Neuronal stem cell (in vitro differentiated cells): ENCODE measurements at places on chromosomes 2 and 18.

DNA sequence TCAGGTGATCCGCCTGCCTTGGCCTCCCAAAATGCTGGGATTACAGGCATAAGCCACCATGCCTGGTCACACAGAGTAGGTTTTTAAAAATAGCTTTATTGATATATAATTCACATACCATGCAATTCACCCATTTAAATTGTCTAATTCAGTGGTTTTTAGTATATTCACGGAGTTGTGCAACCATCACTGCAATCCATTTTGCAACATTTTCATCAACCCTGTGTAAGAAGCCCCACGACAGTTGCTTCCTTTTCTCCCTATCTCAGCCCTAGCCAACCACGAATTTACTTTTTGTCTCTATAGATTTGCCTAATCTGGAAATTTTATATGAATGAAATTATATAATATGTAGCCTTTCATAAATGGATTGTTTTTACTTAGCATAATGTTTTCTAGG, 266.4 kb downstream of the NAPG start:
- no peak for DNase-seq

GRCh38 chr2:148877403-148877740, 2.3 kb downstream of the KIF5C start:
- DNase-seq: no peak

GRCh38 chr2:19320813-19321212, 37.6 kb downstream of the OSR1 start:
- DNase-seq: no peak

DNA sequence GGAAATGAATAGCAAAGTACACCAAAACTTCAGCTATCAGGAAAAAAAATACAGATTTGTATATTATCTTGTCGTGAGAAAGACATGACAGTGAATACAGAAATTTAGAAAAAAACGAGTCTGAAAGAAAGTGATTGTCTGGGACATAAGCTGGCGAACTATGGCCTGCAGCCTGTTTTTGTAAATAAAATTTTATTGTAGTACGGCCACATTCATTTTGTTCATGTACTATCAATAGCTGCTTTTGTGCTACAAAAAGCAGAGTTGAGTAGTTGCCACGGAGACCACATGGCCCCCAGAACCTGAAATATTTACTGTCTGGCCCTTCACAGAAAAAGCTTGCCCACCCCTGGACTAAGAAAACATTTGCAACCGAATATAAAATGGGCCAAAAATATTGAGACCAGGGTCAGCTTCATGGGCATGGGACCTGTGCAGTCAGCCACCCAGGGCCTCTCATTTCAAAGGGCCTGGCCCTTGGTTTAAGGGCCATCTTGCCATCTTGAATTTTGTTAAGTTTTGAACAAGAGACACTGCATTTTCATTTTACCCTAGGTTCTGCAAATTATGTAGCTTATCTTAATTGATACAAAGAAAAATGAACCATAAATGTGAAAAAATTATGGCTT, 17.9 kb downstream of the ANTXR1 start:
- no peak for DNase-seq

DNA sequence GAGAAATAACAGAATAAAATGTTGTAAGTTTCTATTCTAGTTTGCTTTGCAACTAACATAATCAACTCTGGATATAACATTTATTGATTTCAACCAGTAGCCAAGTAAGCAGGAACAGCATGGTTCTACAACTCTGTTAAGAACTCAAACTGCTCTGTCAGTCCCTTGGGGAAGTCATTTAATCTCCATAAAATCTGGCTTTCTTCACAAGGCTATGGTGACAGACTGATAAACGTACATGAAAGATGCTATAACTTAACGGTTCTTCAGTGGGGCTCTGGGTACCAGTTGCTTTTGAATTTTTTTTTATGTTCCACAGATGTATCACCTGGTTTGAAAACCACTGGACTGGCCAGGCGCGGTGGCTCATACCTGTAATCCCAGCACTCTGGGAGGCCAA, 10.3 kb downstream of the PSME4 start:
- DNase-seq: no peak

GRCh38 chr18:23106575-23106974, 28.7 kb upstream of the CABLES1 start:
- DNase-seq: no peak

DNA sequence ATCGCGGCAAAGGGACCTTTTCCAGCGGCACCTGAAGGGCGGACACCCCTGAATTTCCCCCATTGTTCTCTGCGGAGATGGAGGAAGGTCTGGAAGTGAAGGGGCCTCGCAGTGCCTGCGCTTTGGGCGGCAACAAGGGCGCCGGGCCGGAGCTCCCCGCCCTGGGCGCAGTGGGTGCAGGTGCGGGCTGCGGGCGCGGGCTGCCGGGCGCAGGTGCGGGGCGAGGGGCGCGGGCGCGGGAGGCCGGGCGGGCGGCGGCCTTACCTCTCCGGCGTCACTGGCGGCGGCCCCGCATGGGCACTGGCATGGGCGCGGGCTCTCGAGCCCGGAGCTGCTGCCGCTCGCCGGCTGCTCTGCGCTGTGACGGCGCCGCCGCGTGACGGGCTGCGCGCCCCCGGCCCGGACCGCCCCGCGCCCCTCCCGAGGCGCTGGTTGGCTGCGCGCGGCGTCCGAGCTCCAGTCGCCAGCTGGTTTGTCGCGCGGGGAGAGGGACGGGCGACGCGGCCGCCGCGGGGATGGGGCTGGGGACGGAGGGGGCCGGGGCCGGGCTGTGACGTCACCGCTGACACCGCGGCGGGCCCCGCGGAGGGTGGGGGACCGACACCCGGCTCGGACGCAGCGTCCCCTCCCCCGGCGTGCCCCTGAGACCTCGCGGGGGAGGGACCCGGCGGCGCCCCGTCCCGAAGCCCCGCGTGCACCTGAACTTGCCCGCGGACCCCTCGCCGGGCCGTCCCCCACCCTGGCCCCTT, at the start of gene KIF1A:
Gene KIF1A (minus strand): TSS at position 362 of the 749 bp plus-strand sequence. CDS start 22,467 bp downstream, outside the sequence.
- DNase-seq: peak; percentile 72

DNA sequence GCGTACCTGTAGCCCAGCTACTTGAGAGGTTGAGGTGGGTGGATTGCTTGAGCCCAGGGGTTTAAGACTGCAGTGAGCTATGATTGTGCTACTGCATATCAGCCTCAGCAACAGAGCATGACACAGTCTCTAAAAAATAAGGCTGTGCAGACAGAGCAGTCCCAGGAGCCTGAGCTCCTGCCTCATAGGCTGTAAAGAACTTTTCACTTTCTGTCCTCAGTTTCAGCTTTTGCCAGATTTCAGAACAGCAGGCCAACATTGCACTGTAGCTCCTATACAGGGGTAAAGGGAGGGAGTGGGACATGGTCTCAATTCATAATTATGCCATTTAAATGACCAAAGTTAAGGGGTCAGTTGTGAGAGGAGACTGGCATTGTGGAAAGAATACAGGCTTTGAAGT, 150.6 kb downstream of the GALNT1 start:
- no peak for DNase-seq

DNA sequence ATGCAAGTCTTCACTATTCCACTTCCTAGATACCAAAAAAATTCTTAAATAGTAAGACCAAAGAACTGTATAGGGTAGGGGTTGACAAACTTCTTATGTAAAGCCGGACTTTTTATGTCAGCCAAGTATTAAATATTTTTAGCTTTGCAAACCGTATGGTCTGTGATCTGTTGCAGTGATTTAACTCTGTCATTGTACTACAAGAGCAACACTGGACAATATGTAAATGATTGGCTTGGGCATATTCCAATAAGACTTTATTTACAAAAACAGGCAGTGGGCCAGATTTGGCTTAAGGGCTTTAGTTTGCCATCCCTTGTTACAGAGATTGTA, 48.0 kb downstream of the MGAT5 start:
- no peak for DNase-seq

DNA sequence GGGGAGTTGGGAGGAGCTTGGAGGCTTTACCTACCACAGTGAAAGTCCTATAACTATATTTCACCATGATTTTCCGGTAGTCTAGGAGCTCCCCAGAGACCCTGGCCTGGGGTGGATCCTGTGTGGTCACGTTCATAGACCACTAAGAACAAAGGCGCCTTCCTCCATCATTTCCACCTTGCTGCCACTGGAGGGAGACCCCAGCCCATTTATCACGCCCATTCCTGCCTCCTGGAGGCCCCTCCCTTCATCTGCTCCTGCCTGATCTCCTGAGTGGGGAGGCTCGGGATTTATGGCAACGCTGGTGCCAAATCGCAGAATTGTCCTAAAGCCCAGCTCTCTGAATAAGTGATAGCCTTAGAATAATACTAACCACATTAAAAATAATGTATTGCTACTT, 507.6 kb upstream of the SPHKAP start:
- DNase-seq: peak; percentile 53

DNA sequence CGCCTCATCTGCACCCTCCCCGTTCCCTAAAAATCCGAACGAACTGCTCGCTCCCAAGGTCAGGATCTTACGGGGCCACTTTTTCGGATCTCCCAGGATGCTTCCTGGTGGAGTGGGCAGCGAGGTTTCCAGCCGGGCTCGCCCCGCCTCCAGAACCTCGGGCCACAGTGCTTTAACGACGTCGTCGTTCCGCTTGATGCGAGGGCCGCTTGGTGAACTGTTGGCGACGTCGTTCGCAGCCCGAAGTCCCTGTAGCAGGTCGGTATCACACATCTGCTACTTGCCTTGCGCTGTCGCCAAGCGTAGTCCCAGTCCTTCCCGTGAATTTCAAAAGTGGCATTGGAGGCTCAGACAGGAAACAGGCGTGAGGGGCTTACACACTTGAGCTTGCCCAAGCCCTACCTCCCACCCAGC, 15.3 kb downstream of the EVX2 start:
- no peak for DNase-seq

DNA sequence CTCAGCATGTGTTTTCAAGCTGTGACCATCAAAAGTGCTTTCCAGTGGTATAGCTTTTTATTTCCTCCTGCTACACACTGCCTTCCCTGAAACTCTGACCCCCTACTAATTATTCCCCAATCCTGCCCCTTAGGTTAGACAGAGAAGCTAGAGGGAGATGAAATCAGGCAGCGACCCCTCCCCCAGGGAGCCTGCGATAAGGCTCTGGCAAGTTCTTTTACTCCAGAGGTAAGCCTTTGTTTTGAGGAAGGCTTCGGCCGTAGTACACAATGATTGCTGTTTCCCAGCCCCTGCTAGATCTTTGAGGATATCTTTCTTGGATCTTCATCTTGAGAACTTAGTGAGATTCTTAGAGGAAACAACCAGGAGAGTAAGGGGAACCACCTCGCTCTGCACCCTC, 33.5 kb upstream of the NOL4 start:
- DNase-seq: no peak

DNA sequence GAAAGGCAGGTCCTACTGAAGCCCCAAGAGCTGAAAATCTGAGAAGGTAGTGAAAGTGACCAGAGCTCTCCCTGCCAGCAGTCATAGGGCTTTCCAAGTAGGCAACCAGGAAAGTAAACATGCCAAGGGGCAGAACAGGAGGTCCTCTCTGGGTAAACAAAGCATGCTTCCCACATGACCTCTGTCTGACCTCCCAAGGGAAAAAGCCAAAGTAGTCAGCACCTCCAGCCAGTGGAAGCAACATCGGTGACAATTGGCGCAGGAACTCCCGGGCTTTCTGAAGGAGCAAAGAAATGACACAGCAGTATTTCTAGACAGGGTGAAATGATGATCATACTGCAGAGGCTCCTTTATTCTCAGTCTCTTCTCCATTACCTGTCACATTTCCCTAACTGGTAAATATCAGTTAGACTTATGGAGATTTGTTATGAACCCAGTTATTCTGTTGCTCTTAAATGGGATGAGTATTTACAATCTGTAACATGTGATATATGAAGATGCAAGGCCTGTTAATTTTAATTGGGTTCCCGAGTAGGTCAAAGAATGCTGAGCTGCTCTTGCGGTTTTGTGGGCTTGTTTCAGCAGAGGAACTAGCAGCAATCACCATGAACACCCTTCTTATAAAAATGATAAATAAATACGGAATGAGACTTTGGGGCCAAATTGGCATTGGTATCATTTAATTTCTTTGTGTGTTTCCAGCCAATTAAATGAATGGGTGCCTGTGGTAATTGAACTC, 321.0 kb downstream of the RND3 start:
- DNase-seq: no peak

GRCh38 chr2:60794271-60794863, 38.3 kb downstream of the PAPOLG start:
- DNase-seq: no peak

- DNase-seq: no peak
These were observed 11.0 kb downstream of the DYSF start for GRCh38 chr2:71464389-71464788.

DNA sequence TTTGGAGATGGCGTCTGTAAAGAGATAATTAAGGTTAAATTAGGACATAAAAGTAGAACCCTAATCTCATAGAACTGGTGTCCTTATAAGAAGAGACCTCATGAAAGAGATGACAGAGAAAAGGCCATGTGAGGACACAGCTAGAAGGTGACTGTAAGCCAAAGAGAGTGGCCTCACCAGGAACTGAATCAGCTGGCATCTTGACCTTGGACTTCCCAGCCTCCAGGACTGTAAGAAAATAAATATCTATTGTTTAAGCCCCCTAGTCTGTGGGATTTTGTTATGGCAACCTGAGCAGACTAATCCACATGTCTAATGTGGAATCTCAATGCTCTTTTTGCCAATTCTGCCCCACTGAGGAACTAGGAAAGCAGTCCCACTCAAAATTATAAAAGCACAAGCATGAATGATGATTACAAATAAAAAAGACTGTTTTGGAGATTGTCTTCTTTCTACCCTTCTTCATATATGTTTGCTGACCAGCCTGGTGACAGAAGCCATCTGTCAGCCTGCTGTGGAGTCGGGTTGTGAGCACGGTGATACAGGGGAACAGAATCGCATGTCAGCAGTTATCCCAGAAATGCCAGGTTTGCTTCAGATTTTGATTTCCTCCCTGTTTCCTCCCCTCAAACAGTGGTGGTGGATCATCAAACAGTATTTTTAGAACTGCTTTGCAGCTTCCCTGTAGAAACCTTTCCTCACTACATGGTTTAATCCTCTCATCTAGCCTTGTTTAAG, 54.2 kb downstream of the INPP4A start:
- no peak for DNase-seq
